ENCODE measurements at places on chromosomes 12 and 14. TPM values are rescaled to one million over a fixed set of nuclear protein-coding genes. Genes with fewer than 3 reads are reported as not detected.

DNA sequence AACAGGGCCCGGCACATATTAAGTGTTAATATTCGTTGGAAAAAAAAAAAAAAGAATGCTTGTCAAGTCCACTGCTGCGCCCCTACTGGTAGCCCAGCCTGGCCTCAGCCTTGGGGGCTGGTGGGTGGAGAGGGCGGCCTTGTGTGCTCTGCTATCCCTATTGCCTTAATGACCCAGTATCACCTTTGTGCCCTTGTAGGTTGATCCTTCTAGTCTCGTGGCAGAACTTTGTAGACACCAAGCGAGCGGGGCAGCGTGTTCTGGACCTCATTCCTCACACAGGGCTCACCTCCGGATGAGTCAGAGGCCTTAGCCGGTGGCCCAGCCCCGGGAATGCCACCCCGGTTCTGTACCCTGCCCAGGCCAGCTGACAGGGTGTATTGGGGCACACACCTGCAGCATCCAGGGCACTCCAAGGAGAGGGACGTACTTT is 1.8 kb upstream of the RCOR1 start:
- DNase-seq: no peak

- no peak for DNase-seq
These were observed 16.0 kb downstream of the EIF2B2 start for GRCh38 chr14:75018694-75019093.

DNA sequence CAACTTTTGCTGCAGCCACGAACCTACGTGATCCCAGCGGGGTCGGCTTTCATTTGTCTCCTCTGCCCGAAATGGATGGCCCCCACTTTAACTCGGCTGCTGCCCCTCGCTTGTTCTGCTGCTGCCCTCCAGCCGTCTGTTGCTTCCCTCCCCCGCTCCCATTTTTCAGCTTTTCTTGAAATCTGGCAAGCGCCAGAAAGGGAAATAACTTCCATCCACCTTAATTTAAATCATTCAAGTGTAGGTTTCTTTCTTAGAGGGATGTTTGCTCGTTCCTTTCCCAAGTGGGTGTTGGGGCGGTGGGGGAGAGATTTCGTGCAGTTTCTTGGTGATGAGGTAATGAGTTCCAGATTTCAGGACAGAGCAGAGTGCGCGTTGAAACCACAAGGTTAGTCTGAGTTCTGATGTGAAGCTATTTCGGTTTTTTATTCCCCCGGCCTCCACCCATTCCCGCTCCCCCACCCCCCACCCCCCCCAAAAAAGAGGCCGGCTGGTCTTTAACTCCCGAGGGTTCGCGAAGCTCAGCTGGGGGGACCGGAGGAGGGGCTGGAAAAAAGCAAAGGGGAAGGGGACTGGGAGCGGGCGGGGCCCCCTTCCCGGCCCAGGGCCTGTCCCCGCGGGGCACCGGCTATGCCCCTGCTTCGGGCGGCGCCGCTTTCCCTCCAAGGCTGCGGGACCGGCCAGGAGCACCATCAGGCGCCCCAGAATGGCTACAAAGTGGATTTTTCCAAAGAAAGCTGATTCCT is 2.2 kb upstream of the ZFP36L1 start:
- DNase-seq: no peak

The TAMALIN gene
- total RNA-seq: 50.7 TPM

DNA sequence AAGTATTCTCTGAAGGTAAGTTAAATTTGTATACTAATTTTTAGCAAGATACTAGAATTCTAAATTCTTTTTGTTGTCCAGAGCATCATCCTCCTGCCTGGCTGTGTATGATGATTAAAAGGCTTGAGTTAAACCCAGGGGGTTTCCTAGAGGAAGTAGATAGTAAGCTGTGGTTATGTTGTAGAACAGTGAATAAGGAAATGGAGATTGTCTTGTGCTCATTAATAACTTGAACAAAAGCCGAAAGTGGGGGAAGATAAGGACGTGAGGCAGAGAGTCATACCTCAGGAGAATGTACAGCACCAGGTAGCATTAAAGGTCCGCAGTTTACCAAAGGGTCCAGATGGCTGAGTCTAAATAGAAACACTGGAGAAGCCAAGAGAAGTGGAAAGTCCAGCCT is 42.0 kb downstream of the CKB start:
- no peak for DNase-seq

The DPY19L2 gene
- total RNA-seq: 28.9 TPM

DNA sequence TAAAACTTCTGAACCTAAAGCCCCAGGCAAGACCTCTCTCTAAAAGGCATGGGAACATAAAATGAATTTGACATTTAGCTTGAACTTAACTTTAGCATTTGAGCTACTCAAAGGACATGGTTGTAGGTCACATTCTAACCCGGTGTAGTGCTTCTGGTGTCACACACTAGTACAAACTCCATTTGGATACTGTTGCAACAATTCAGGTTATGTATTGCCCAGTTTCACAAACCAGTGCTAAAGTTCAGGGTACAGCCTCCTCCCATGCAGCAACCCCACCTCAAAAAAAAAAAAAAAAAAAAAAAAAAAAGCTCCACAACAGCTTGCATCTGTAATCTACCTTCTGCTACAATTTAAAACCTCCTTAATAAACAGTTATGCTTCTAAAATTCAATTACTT is 7.8 kb downstream of the PPTC7 start:
- no peak for DNase-seq

The ANKLE2 gene
- 59.4 TPM for total RNA-seq

GRCh38 chr12:132571051-132571450 is 39.3 kb downstream of the LRCOL1 start:
- no peak for DNase-seq

The ASCL1 gene
- not detected for total RNA-seq

The TGM1 gene
- 7.7 TPM for total RNA-seq

DNA sequence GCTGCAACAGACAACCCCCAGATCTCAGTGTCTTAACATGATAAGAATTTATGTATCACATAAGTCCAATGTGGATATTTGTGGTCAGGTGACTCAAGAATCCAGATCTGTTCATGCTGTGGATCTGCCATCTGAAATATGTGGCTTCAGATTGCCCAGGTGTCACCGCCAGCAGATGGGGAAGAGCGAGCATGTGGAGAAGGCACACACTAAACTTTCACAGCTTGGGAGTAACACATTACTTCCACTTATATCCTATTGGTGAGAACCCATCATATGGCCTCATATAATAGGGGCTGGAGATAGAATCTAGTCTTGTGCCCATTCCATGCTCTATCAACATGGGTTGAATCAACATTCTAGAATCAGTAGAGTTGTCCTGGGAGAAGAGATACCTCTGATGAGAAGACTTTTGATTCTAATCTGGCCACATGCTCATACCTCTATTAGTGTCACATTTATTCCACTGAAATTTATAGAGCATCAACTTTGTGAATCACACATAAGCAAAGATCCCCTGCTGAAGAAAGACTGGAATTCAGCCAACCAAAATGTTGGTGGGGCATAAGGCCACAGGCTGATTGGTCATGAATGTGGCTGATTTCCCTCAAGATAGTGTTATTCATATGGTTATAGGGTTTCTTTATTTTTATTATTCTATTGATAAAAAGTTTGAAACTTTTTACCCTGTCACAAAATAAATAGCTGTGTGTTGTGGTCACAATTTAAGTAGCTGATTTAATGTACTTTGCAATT is 6.0 kb upstream of the CALCOCO1 start:
- DNase-seq: no peak

All from ureter (tissue), 1 donor.